Activated CD4-positive, alpha-beta T cell treated with anti-CD3 and anti-CD28 coated beads for 1 hour (primary cell): ENCODE measurements at places on chromosomes 12 and 14.
A peak's percentile ranks its signal among the peaks of the same experiment; 100 is the strongest.

DNA sequence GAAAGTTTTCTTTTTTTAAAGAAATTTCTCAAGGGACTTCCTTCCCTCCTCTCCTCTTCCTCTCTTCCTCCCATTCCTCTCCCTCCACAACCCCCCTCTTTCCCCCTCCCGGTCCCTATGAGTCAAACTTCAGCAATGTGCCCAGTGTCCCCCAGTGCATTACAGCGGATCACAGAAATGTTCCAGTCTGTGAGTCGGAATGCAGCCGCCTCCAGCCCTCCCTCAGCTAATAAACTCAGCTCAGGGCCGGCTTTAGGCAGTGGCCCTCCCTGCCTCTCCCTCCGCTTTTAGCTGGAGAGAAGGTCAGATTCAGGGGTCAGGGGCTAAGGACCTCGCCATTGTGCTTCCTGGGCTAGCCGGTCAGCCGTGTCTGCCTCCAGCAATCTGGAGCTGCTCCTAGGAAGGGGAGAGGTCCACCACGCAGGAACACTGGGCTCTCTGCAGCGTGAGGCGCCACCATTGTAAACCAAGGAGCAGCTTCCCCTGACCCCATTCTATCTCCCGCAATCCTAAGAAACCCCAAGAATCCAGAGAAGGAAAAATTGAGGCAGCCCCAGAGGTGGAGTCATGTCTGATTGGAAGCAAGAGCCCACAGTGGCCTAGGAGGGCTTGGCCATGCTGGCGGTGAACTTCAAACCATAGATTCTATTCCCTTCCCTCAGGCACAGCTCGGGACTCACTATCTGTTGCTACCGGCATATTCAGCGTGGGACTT is 1.1 kb upstream of the HDAC7 start:
- no peak for DNase-seq

- DNase-seq: no peak
Measured at GRCh38 chr12:108399514-108399913, 60.4 kb upstream of the CMKLR1 start.

- peak; percentile 99 for DNase-seq
Measured at GRCh38 chr12:50111693-50112455, at the start of gene COX14. COX14 (plus strand) TSS chr12:50112236; CDS start chr12:50120044, 7,808 bp downstream.

GRCh38 chr12:77645966-77646598 is 184.6 kb upstream of the NAV3 start:
- DNase-seq: no peak

DNA sequence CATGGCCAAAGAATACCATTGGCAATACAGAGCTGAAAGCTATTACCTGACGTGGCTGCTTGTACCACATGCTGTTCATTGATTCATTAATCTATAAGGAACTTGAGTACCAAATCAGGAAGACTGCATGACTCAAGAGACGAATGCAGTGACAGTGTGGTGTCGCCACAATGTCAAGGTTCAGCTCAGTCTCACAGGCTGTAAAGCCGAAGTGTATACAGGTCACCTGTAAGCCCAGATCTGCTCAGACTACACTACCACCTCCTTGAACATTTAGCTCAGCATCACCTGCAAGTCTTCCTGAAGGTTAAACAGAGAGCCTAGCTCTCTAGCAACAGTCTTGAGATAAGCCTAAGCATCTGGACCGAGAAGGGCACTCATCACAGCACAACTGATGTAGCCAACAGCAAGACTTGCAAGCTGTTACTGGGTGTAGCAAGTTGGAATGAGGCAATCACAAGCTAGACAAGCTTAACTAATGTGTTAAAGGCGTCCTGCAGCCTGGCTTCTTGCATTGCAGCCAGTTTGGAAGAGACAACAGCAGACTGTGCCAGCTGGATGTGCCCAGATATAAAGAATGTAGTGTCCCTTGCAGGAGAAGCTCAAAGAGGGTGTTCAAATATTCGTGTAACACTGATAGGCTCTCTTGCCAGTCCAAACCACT is 21.0 kb downstream of the TMTC1 start:
- no peak for DNase-seq

DNA sequence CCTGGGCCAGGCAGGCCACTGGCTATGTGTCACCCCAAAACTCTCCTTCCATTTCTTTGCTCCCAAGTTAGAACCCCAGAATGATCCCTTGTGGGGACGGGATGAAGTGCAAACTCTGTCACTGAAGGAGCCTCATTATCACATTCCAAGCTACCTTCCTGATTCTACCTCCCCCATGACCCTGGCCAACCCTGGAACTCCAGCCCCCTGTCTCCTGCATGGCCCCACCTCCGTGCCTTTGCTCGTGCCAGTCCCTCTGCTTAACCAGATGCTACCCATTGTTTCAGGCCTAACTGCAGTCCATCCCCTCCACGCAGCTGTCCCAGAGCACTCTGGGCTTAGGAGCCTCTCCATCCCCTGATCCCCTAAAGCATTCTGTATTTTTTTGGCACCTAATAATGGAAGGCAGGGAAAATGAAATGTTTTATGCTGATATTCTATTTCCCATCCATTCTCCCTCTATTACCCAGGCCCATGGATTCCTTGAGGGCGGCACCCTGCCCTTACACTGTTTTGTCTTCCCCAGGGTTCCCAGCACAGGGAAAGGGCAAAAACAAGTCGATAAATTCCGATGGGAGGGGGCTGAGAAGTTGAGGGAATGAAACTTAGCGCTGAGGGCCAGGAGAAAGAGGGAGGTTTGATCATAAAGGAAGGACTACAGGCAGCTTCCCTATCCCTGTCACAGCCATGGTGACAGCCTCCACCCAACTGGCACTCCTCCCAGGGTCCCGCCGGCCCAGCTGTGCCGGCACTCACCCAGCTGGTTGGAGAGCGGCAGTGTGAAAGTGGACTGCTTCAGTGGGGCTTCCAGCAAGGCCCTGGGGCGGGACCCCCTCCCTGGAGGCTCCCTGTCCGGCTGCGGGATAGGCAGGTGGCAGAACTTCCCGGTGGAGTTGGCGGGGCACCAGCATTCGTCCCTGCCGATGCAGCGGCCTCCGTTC is 58.1 kb downstream of the ISCA2 start:
- no peak for DNase-seq

DNA sequence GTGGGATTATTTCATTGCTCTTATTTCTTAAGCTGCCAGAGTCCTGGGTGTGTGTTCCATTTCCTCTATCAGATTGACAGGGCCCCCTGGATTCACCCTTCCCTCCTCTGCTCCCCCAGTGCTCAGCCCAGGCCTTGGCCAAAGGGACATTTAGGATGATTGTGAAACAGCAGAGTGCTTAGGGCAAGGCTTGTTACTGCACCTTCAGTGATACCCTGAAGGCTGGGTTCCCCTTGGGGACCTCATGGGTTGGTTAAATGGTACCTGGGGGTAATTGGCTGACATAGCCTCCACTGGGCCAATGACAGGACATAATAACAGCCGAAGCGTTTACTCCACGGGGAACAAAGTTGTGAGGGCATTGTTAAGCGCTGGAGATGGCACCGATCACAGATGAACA is 1.3 kb upstream of the KRT72 start:
- no peak for DNase-seq

- DNase-seq: no peak
Measured at GRCh38 chr14:90434370-90435020, 37.7 kb downstream of the CALM1 start.

- no peak for DNase-seq
Measured at GRCh38 chr14:33978892-33979612, 28.2 kb upstream of the EGLN3 start.
